Activated CD4-positive, alpha-beta T cell treated with anti-CD3 and anti-CD28 coated beads for 24 hours (primary cell): ENCODE measurements at places on chromosomes 7 and 10.

- DNase-seq, result no peak
Observed at GRCh38 chr10:76868098-76868977, 769.3 kb downstream of the KCNMA1 start.

DNA sequence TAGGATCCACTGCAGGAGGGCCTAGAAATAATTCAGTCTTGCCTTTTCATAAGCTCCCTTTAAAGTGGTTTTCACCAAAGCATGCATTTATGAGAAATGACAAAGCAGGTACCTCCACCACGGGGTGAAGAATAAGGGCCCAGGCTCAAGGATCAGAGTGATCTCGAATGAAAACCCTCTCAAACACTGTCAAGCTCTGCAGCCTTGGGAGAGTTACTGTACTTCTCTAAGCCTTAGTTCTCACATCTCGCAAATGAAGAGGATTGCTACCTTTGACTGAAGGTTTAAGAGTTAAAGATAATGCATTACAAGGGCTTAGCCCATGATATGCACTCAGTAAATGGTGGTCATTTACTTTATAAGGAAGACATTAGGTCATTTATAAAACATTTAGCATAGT, 81.7 kb downstream of the CUBN start:
- DNase-seq, result no peak

GRCh38 chr7:24793982-24794648, 36.9 kb upstream of the GSDME start:
- no peak for DNase-seq

- no peak for DNase-seq
Observed at GRCh38 chr10:11876324-11876723, 53.2 kb downstream of the PROSER2 start.

- DNase-seq, result no peak
Observed at GRCh38 chr10:60652628-60653027, 125.7 kb upstream of the CDK1 start.

DNA sequence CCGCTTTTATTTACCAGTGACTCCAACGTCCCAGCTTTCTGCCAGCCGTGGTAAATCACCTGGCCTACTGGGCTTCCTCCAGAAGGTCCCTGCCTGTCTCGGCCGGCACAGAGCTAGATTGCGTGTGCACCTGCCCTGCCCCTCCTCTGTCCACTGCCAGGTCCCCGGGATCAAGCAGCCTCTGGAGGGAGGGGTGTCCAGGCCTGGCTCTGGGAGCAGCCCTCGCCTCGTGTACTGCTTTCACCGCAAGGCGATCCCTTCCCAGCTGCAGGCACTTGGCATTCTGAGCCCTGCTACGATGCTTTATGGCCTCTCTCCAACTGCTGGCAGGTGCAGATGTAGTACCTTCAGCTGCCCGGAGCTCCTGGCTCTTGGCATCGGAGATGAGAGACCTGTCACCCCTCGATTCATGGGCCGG, 7.4 kb downstream of the SLC29A3 start:
- no peak for DNase-seq

DNA sequence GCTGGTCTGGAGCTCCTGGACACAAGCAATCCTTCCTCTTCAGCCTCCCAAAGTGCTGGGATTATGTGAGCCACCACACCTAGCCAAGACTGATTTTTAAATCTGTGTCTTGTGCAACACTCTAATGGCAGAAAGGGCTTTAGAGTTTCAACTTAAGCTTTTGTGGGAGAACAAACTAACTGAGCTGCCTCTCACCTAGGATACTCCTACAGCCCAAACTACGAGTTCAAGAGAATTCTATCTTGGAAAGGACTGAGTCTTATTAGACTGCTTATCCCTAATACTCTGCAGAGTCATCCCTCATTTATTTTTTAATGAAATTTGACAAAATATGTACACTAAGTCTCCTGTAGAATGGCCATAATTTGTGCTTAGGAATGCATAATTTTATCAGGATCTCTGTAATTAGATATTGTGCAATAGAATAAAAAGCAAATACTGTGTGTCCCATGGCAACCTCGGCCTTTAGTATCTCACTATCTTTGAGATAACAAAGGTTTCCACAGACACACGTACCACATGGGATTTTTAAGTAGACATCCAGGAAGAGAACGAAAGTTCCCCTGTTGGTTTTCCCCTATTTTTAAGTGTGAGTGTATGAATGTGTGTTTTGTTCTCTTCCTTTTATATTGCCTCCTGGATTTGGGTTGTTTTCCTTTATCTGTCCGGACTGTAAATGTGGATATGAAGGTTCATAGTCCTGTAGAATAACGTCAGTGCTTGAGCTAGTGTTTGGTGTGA, 199.4 kb upstream of the TCF7L2 start:
- no peak for DNase-seq

DNA sequence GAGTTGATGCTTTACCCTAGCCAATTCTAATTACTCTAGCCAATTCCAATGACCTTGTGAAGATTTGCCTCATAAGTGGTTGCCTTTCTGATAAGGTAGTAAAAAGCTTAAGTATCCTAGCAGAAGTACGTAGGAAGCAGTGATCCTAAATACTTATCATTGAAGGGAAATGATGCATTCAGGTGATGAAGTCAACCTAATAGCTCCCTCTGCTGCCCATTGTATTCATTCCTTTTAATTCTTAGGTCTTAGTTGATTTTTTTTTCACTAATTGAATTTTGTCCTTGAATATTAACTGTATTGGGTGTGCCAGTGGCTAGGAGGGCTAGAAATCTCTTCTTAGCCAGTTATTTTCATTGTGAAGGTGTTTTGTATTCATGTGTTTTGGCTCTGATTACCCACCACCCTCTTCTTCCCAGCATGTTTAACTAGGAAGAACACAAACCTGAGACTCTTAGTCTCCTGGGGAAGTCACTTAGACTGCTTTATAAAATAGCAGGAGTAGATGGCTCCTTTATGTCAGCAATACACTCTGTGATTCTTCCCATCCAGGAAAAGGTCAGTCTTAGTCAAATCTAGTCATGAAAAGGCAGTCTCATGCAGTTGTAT, 46.3 kb downstream of the PLEKHA8 start:
- no peak for DNase-seq

DNA sequence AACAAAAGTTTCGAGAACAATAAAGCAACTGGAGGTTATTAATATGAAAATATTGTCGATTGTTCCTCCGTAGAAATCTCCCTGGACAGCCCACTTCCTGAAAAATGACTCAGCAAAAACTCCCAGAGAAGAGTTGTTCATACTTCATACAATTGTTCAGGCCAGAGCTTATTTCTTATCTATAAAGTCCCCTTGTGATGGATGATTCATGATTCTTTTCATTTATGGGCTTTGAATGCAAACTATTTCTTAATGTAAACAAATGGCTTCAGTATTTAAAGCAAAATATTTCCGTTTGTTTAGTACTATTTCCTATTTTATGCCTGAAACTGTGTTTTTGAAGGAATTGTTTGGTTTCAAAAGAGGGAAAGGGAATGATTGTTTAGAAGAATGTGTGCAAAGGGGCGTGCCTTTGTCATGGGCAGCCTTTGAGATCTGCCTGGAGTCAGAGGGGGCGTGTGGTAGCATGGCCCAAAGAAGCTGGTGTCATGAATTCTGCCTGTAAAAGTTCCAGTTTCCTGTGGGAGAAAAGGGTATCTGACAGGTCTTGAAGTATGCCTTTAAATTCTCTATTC, 26.2 kb upstream of the EXOC6 start:
- DNase-seq, result no peak

- no peak for DNase-seq
Observed at GRCh38 chr10:11853468-11853867, 30.3 kb downstream of the PROSER2 start.

DNA sequence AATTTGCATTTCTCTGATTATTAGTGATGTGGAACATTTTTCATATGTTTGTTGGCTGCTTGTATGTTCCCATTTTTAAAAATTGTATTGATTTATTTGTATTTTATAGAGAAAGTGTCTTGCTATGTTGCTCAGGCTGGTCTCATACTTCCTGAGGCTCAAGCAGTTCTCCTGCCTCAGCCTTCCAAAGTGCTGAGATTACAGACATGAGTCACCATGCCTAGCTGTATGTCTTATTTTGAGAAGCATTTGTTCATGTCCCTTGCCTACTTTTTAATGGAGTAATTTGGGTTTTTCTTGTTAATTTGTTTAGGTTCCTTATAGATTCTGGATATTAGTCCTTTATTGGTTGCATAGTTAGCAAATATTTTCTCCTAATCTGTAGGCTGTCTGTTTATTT, 214.2 kb upstream of the KAT6B start:
- DNase-seq, result no peak
